ENCODE measurements at places on chromosomes 2 and 18.

DNA sequence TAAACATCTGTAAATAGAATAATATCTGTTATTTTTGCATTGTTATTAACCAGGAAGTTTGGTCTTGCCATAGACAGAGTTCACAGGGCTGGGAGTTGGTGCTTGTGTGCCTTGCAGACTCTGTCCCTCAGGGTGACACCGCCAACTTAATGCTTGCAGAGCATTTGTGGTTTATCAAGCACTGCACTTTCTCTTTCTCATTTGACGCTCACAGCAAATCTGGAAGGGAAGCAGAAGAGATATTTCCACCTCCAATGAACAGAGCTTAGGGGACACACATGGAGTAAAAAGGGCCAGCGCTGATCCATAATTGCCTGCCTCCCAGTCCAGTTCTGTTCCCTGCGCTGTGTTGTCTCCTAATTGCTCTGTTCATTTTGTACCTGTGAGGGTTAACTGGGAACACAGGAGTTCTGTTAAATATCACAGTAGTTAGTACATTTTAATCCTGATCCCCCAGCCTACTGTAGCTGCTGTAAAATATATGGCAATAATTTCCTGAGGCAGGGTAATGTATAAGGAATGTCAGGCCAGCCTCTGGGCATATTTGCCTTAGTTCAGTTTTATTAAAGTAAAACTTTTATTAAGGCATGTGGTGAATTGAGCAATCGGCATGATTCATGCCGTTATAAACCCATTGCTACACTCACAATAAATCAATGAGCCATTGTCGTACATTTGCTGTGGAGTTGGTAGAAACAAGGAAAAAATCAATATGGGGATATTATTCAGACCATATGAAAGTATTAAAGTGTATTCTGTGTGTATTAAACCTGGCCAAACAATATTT lies 182.5 kb upstream of the OSR1 start:
- no peak for DNase-seq

- no peak for DNase-seq
These were observed 44.2 kb downstream of the TMEM37 start for GRCh38 chr2:119475857-119476244.

DNA sequence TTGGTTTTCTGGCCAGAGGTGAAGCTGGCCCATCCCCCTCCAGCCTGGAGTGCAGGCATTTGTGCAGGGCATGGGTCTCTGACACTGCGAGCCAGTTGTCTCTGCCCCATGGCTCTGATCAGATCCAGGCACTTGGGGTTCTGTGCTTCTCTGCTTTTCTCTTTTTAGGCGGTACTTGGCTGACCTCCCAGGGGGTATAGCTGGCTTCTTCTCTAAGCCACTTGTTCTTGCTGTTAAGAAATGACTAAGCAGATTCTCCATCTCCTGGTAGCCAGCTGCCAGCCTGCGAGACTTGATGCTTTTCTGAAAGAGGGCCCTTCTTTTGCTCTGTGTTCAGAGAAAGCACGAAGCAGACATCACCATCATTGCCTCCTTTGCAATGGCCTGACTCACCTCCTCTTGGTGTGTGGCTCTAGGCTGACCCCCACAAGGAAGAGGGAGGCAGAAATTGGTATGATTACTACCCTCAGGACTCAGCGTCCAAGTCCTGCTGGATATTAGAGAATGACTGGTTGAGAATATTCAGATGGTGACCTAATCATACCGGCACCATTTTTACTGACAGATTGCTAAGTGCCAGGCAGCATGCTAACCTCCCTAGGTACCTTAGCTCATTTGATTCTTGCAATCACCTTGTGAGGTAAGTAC lies 32.7 kb downstream of the TNP1 start:
- DNase-seq, result no peak

GRCh38 chr2:196099916-196100315 lies 31.3 kb upstream of the DNAH7 start:
- DNase-seq, result no peak

GRCh38 chr2:180156651-180157050 lies 149.6 kb upstream of the CWC22 start:
- no peak for DNase-seq

- no peak for DNase-seq
These were observed 453.4 kb downstream of the BCL11A start for GRCh38 chr2:60100034-60100433.

DNA sequence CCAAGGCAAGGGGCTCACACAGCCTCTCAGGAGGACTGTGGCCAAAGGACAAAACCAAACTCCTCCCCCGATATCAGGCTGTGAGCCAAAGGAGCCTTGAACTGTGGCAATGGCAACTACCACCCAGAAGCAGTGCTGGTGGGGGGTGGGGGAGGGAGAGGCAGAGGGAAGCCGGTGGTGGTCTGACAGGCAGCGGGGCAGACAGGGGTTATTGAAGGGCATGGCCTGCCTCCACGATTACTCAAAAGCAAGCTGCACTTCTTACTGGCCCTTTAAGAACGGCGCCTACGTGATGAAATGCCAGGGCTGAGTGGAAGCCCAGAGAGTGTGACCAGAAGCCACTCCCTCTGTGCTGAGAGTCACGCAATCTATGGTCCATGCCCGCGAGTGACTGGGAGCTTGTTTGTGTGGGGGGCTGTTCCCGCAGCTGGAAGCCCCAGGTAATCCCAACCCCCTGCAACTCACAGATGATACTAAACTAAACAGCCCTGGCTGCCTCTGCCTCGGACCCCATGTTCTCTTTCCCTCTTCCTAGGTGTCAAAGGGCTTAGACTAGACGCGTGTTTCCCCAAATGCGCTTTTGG lies 128.2 kb upstream of the CXCR4 start:
- DNase-seq, result peak; percentile 72

DNA sequence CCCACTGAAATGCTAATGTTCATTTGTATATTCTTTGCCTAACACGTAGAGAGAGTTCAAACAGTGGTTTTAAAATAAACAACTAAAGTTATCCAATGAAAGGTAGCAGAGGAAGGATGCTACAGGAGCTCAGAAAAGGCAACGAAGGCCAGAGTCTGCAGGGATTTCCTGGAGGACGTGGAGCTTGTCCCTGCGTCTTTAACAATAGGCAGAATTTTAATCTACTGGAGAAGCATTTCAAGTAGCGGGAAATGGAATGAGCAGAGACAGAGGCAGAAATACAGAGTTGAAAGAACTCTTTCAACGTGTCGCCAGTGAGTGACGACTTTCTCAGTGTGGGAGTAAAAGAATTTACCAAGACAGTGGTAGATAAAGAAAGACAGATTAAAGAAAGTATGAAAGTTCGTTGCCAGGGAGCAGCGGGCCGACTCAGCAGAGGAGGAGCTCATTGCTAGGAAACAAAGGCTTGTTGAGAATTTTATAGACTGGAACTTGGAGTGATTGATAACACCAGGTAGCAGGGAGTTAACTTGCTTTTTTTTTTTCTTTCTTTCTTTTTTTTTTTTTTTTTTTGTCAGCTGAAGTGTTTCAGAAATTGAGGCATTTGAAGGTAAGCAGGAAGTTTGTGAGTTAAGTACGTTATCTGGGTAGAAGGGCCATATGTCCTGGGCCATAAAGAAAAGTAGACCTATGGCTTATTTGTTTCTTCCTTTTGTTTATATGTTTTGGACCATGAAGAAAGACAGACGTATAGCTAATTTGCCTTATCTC lies 625 bp upstream of the NBAS start:
- peak; percentile 12 for DNase-seq

DNA sequence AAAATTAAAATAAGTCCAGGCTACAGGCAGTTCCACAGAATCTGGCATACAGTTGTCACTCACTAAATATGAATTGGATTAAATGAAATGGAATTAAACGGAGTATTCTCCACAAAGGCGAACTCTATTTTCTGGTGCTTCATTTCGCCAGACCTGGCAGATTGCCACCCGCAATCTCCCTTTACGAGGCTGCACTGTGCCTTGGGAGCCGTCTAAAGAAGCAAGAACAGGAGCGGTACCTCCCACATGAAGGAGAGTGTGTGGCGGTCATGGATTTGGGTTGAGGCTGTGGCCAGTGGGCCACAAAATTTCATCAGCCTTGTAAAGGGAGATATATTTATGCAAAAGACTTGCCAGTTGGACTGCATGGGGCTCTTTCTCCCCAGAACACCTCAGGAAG lies 151.0 kb downstream of the OSR1 start:
- DNase-seq, result no peak

- no peak for DNase-seq
These were observed 168.1 kb downstream of the PTPRM start for GRCh38 chr18:7735196-7735595.

GRCh38 chr2:206127656-206128055 lies 31.6 kb downstream of the NDUFS1 start:
- peak; percentile 26 for DNase-seq

DNA sequence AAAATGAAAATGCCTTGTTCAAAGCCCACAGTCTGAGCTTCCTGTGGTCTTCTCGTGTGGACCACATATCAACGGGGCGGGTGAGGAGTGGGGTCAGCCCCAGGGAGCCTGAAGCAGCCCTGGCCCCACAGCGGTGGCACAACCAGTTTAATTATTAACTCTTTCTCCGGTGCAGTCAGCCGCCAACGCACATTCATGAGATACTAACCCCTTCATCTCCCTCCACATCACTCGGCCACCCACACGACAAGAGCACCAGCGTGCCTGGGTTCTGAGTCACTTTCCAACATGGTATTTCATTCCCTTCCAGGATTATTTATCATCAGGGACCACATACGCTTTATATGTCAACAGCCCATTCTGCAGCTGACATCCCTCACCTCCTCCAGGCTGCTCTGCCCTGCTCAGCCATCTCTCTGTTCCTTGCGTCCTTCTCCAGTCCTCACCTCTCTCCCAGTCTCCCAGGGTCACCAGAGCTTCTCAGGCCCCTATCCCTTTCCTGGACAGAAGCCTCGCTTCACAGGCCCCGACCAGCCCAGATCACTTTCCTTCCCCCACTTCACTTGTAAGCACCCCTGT lies 48.0 kb upstream of the ID2 start:
- no peak for DNase-seq

DNA sequence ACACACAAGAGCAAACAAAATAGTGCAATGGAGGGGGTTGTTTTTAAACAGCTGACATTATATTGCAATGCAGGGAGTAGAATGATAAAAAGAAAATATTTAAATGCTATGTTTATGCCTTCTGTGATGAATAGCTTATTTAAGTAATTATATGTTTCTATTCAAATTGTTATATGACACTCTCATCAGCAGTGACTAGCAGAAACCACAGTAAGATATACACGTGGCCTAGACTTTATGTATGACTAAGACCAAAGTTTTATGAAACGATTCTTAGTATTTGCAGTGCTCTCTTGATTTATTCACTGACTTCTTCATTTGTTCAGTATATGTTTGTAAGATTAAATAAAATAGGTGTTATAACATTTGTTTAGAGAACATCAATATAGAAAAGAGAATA lies 26.1 kb upstream of the C1D start:
- DNase-seq, result no peak

- no peak for DNase-seq
These were observed 14.0 kb downstream of the ITM2C start for GRCh38 chr2:230878599-230879188.

DNA sequence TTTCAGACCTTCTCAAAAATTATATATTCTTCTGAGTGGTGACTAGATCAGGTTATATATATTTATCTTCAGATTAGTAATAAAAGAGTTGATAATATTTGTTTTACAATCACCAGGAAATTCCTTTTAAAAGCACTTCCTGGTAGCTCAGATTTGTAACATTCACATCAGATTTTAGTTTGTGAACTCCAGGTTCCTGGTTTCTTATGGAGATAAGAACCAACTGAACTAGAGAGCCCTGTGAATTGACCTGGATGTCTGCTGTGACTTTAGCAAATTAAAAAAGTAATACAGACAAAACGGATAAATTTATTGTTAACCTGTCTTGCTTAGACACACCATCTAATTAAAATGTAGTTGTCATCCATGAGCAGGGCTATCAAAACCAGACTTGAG lies 868.7 kb downstream of the BCL11A start:
- DNase-seq, result no peak

DNA sequence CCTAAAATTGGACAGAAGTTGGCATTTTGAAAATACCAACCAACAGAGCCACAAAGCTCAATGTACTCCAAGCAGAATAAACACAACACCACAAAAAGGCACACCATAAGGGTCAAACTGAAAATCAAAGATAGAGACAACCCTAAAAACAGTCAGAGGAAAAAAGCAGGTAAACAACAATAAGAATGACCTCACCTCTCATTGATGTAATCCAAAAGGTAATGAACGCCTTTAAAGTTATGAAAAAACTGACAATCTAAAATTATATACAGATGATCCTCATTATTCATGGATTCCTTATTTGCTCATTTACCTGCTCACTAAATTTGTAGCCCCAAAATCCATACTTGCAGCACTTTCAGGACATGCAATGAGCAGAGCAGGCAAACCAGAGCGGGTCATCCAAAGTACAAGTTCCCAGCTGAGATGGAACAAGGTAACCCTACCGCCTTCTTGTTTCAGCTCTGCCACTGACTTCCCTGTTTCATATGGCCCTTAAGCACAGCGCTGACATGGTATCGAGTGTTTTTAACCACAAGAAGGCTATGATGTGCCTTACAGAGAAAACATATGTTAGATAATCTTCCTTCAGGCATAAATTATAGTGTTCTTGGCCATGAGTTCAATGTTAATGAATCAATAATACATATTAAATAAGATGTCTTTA lies 17.0 kb downstream of the RTN4 start:
- peak; percentile 56 for DNase-seq

DNA sequence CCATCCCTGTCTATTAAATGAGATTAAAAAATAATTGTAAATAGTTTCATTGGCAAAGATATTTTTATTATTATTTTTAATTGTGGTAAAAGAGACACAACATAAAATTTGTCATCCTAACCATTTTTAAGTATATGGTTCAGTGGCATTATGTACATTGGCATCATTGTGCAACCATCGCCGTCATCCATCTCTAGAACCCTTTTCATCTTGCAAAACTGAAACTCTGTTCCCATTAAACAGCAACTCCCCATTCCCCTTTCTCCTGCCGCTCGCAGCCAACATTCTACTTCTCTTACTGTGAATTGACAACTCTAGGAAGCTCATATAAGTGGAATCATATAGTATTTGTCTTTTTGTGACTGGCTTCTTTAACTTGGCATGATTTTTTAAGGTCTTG lies 25.3 kb downstream of the LAMA3 start:
- no peak for DNase-seq

- no peak for DNase-seq
These were observed 731.4 kb upstream of the CHAC2 start for GRCh38 chr2:53036196-53036595.

DNA sequence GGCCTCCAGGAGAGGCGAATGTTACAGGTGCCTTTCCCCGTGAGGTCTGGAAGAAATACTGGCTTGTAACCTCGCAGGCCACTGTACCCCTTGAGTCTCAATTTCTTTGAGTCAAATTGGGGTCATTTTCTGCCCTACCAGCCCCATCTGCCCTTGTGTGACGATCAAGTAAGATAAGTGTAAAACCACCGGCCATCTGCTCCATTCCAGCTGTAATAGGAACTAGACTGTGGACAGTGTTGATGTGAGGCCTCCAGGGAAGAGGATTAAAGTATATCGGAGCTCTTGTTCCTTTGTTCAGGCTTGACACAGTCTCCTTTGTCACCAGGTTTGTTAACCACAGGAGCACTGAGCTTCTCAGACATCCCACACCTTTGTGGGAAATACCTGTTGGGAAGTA lies 65.6 kb downstream of the MRPS9 start:
- no peak for DNase-seq

GRCh38 chr2:60596411-60596810 lies 43.0 kb upstream of the BCL11A start:
- DNase-seq, result no peak

Measured in OCI-LY7 (cell line).